ENCODE measurements at places on chromosomes 7 and 10.

GRCh38 chr7:77525231-77525630 lies 11.9 kb upstream of the PTPN12 start:
- DNase-seq: no peak

DNA sequence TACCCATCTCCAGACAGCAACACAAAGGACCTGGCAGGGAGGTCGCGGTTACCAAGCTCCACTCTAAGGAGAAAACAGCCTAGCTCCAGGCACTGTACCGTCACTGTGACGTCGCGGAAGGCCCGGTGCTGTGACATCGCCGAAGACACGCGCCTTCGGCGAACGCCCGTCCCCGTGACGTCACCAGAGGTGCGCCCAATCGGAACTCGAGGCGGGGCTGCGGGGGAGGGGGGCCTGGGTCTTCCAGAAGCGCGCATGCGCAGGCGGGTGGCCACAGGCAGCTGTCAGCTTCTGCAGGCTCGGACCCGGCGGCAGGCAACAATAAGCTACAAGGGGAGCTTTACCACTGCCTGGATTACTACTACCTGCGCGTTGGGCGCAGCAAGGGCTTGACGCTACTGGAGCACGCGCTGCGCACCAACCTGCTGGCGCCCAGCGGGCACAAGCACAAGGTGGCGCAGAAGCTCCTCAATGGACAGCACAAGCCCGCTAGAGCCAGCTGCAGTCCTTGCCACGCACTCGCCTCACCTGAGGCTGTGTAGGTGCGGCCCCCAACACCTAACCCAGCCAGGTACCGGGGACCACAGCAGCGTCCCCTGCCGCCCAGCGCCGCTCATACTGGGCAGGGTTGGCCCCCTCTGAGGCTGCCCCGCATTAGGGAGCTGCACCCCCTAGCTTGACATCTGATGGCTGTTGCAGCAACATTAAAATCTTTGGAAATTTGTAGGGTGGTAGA lies 208.4 kb downstream of the TPST1 start:
- peak; percentile 93 for DNase-seq

DNA sequence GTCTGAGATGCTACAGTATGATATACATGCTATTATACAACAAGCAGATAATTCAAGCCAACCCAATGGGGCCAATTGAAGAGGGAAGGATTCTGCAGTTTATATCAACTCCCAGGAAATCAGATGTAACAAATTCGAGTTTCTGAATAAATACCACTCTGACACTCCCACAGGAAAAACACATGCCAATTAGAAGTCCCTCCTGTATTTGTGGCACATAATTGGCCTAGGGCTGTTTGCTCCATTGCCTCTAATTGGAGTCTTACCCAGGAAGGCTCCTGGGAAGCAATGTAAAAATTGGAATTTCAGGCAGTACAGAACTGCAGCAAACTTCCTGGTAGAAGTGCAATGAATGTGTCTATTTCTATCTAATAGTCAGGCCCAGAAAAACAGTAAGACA lies 4.7 kb downstream of the PPA1 start:
- no peak for DNase-seq

DNA sequence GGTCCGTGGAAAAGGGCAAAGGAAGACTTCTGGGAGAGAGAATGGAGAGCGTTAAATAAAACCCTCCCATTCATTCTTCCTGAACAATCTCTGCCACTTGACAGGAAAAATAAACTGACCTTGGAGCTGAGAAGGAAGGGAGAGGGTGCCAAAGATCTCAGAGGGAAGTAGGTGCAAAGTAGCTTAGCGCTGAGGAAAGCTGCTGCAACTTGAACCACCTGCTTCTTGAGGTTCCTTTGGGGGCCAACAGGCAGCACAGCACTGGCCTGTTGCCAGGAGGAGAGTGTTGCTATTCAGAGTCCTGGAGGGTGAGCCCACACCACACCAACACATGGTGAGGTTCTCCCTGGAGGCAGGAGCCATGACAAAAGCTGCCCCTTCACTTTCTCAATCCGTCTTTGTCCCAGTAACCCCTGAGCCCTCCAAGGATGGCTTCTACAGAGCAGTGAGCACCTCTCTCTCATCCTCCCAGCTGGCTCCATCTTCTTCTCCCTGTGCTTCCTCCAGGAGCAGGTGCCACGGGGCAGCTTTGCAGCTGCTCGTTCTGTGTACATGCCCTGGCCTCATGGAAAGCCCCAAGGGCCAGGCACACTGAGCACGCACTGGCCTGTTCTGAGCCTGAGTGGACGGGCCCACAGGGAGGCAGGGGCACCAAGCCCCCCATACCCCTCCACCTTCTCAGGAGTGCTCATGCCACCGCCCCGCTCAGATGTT lies 101.3 kb downstream of the STRA8 start:
- peak; percentile 21 for DNase-seq

- no peak for DNase-seq
Observed at GRCh38 chr7:10734595-10734994, 239.1 kb upstream of the PHF14 start.

DNA sequence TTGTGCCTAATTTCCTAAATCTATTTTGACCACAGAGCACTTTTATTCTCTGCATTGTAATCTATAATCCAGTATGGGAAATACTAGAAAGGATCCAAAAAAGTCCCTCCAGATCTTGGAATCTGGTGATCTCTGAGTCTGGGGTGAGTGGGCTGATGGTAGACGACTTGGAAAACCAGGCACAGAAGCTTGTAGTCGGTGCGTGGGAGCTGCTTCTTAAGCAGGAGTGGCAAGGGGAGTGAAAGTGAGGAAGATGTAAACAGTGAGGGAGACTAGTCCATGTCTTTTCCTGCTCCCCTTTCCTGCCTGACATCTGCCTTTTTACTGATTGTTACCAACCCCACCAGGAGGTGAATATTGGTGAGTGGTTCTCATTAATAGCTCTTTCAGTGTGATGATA lies 6.8 kb downstream of the AUTS2 start:
- no peak for DNase-seq
